LHCN-M2 (cell line): ENCODE measurements at places on chromosomes 12 and 14.

DNA sequence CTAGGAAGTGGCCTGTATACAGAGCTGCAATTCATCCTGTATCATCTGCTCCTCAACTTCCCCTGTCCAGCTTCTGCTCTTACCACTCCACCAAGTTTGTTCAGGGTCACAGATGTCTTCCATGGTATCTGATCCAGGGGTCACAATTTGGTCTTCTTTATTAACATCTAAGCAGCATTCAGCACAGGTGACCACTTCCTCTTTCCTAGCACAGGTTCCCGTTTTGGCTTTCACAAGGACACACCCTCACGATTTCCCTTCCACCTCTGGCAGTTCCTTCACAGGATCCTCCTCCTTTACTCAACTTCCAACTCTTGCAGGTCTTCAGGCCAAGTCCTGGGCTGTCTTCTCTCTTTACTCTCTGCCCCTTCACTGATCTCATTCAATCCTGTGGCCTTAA is 93.6 kb downstream of the TTC7B start:
- DNase-seq, result no peak

DNA sequence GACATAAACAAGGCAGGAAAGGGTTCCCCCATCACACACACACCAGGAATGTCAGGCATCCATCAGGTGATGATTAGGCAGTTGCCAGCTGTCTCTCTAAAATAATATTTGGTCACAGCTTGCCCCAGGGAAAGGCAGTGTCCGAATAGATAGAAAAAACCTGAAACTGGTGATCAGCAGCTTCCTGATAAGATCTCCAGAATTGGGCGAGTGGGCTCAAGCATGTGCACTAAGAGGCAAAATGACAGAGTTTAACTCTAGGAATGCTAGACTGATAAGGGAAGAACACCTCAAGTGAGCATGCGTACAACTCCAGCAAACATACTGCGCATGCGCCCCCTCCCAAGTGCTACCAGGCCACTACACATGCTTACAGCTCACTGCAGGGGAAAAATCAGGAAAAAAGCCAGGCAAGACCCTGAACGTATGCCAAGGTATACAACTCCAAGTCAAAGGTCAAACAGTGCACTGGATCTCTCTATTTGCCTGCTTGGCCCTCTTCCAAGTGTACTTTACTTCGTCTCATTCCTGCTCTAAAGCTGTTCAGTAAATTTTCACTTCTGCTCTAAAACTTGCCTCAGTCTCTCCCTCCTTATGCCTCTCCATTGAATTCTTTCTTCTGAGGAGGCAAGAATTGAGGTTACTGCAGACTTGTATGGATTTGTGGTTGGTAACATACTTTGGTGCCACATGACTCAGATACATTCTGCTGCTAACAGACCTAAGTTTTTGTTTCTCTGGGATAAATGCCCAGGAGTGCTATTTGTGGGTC is 73.5 kb upstream of the VASH1 start:
- DNase-seq, result peak; percentile 5

GRCh38 chr12:75041472-75041871 is 168.2 kb downstream of the KCNC2 start:
- peak; percentile 3 for DNase-seq

- no peak for DNase-seq
Observed at GRCh38 chr12:97984974-97985580, 522.5 kb downstream of the RMST start.

- no peak for DNase-seq
Observed at GRCh38 chr12:10243818-10244520, 31.3 kb downstream of the GABARAPL1 start.

- no peak for DNase-seq
Observed at GRCh38 chr14:45222485-45223262, 30.3 kb downstream of the MIS18BP1 start.

- no peak for DNase-seq
Observed at GRCh38 chr12:127494961-127495915, 771.7 kb upstream of the TMEM132C start.

DNA sequence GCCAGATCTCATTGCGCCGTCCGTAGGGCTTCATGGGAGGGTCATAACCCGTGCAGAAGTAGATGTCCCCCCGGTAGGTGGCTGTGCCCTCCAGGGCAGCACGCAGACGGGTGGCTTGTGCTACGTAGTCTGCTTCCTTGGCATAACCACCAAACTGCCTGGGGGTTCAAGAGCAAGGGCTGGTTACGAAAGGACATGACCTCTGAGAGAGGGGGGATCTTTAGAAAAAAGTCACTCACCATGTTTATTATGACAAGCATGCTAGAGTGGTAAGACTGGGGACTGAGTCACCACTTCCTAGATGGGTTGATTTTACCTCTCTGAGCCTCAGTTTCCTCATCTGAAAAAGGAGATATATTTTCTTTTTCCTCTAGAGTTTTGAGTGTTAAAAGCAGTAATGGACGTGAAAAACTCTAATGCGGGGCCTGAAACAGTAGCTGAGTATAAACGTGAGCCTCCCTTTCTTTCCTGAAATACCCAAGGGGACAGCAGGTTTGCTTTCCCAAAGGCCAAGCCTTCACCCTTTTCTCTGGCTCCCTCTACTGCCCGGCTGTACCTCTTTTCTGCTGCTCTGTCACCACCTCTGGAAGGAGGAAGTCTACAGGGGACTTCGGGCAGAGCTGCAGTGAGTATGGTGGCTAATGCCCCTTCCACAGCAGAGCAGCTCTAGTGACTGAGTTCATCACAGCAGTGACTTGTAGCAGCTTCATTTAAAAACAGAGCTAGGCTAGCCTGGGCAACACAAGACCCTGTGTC is 23.5 kb upstream of the GPRC5D start:
- peak; percentile 40 for DNase-seq

DNA sequence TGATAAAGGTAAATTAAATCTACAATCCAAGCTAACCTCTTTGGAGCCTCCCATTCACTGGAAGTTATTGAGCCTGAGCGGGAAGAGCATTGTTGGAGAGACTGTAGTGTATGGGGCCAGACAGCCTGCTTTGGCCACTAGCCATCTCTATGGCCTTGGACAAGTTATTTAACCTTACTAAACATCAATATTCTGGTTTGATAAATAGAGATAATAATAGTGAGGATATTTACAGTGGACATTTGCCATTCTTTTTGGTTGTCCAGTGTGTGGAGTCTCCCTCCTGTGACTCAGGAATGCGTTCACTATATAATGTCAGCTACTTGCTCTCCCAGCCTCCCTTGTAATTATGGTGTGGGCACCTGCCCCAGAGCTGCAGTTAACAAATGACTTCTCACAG is 216.1 kb downstream of the SLC38A4 start:
- DNase-seq, result no peak

GRCh38 chr12:54680374-54680773 is 32.2 kb upstream of the DCD start:
- DNase-seq, result peak; percentile 6

DNA sequence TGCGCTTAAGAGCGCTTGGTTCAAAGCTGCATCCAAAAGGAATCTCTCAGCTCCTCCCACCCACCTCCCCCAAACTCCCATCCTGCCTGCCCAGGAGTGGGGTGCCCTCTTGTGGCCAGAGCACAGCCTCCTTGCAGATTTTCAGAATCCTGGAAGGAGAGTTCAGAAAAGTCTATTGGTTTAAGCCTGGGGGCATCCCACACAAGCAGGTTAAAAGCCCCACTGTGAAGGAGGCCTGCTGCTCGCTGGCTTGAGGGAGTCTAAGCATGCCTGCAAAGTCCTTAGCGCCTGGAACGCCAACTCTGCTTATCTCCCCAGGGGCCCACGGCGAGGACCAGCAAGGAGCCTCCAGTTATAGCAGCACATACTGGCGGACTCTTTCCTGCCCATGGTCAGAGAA is 297.1 kb downstream of the KSR2 start:
- no peak for DNase-seq

GRCh38 chr14:43790681-43791080 is 716.4 kb downstream of the FSCB start:
- DNase-seq, result no peak

- DNase-seq, result peak; percentile 22
Observed at GRCh38 chr12:12221560-12221959, 45.3 kb downstream of the LRP6 start.

DNA sequence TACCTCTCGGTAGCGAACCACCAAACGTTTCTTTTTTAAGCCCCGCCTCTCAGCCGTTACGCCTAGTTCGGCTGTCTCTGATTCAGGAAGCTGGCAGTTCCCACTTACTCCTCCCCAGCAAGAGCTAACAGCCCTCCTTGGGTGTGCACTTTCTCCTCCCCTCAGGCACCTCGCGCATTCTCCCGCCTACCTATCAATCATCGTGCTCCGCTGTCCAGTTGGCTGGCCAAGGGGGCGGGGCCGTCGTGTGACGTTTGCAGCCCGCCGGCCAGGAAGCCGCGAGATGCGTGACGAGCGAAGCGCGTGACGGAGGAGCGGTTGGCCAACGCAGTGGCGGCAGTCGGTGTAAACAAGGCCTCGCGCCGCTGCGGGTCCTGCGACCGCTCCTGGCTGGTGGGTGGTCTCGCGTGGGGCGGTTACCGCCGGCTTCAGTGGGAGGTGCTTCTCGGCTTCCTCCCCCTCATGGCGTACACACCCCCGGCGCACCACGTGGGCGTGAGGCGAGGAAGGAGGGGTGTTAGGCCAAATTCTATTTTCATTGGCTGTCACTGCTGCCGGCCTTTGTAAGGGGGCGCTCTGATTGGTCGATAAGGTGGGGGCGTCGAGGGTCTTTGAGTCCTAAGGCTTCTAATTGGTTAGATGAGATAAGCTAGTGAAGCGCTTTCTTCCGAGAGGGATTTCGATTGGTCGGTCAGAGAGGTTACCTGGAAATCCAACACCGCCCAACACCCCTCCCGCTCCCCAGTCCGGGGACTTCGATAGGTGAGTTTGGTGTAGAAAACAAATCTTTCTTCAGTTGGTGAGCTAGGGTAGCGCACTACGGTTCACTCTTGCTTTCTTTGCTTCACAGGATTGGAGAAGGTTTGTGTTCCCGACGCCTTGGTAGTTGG is at the start of the genes DCAF11 and NRL:
TSS of gene DCAF11 (plus strand) at position 246 of the 890 bp plus-strand sequence. CDS start 818 bp downstream, outside the sequence.
TSS of gene NRL (minus strand) at position 418 of the 890 bp plus-strand sequence. CDS start 32,101 bp downstream, outside the sequence.
- DNase-seq, result peak; percentile 100

- no peak for DNase-seq
Observed at GRCh38 chr12:40240779-40241178, 16.0 kb downstream of the LRRK2 start.

DNA sequence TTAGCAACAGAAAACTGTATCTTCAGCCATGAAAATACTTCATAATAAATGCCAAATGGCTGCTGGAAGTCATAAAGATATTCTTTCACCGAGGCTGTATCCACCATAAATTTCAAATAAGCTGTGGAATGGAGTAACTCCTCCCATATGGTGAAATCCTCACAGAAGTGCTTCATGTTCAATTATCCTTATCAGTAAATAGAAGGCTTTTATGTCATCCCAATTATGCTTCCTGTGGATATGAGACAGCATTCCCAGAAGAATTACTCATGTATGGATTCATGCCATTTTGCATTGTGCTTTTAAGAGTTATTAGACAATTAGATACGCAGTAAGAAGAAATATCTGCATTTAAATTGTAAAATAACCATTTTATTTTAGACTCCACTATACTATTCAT is 99.0 kb downstream of the RTN1 start:
- DNase-seq, result peak; percentile 8

DNA sequence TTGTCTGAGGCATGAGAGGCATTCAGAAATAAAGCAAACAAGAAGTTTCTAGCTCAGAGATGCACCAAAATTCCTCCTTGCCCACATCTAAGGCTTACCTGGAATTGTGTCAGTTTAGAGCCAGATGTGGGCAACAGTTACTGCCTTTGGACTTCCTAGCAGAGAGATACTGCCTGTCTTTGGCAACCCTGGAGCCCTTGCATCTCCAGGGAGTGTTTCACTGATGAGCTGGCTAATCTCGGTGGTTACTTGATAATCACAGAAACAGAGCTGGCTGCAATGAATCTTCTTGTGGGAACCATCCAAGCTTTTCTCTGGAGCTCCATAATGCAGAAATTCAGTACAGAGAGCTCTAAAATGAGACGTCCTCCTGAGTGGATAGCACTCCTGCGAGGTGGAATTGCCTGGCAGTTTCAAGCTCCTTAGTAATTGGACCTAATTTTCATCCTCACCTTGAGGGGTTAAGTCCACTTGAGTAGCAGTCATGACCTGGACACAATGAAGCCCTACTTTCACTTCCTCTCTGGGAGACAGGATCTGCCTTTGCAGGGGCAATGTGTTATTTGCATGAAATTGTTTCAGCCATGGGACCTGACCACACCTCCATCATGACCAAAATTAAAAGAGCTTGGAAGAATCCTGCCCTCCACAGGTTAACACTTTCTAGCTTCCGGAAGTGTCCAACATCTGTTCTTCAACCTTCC is 108.8 kb upstream of the ARHGAP5 start:
- DNase-seq, result peak; percentile 63

- peak; percentile 70 for DNase-seq
Observed at GRCh38 chr12:114936148-114937079, 252.4 kb upstream of the TBX3 start.

DNA sequence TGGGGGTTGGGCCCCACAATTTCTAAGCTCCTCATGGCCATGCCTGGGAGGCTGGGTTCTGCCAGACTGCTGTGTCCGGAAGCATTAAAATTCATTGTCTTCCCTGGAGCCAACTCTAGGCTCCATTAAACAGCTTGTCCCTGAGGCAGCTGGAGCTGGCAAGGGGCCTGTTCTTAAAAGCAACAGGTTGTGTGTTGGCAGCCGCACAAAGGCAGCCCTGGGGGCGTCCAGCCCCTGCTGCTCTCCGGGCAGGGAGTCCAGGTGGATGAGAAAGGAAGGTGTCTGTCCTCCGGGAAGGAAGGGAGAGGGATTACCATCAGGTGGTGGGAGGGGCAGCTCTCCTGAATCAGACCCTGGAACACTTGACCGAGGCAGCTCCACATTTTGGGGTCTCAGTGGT is 98.9 kb downstream of the CHST11 start:
- no peak for DNase-seq

GRCh38 chr14:32594766-32595165 is 265.7 kb downstream of the AKAP6 start:
- peak; percentile 67 for DNase-seq

DNA sequence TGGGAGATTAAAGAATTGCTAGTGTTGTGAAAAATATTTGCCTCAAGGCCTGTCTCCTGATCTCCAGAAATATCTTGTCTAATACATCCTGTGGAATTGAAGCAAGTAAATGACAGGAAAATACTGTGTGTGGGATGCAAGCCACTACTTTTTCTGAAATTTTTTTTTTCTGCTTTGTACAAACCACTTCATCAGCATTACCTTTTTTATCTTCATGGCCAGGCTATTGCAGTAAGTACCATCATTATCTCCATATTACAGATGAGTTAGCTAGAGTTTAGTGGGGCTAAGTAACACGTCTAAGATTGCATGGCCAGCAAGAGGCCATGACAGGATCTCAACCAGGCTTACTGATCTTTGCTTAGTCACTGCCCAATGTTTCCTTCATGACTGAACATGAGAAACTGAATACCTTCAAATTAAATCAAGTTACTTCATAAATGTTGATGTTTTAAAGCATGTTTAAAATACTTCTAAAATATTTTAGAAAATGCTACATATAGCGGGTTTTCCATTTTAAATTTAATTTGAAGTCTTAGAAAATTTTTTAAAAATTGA is 273.7 kb downstream of the SLC6A15 start:
- peak; percentile 17 for DNase-seq

- DNase-seq, result no peak
Observed at GRCh38 chr14:24389226-24389848, 9.5 kb upstream of the NYNRIN start.

GRCh38 chr12:123949770-123950165 is 22.9 kb downstream of the CCDC92 start:
- DNase-seq, result no peak

- no peak for DNase-seq
Observed at GRCh38 chr14:77037938-77038568, 9.5 kb upstream of the IRF2BPL start.

- DNase-seq, result no peak
Observed at GRCh38 chr14:71141701-71142374, 234.6 kb downstream of the PCNX1 start.

GRCh38 chr12:52975820-52976573 is 27.1 kb downstream of the KRT18 start:
- no peak for DNase-seq

- no peak for DNase-seq
Observed at GRCh38 chr14:95104911-95105310, 52.4 kb downstream of the DICER1 start.
